ENCODE measurements at places on chromosomes 12 and 14.

GRCh38 chr12:39369756-39370155, 73.2 kb downstream of the KIF21A start:
- no peak for ATAC-seq

DNA sequence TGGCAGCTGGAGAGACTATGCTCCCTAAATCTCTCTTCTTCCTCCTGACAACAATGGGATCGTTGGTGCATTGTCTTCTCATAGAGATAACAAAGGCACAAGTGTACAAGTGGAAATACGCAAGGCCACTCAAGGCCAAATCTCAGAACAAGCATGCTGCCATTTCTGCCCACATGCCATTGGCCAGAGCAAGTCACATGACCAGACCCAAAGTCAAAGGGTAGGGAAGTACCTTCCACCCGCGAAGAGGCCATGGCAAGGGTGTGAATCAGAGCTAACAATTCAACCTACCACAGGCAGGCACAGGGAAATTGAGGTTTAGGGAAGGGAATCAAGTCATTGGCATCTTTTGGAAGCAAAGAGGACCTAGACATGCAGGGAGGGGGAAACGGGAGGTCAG, 38.5 kb upstream of the IGF1 start:
- ATAC-seq, result no peak

DNA sequence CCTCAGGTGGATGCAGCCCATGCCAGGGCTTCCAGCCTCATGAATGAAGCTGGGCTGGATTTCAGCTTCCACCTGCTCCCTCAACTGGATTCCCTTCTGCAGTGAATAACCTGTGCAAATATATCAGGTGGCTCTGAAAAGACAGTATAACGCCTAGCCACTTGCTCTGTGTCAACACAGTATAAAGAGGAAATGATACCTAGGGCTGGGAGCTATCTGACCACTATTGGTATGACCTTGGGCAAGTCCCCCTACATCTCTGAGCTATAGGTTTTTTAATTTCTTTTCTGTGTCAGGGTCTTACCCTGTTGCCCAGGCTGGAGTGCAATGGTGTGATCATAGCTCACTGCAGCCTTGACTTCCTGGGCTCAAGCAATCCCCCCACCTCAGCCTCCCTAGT, 19.8 kb downstream of the ISM2 start:
- ATAC-seq, result no peak

DNA sequence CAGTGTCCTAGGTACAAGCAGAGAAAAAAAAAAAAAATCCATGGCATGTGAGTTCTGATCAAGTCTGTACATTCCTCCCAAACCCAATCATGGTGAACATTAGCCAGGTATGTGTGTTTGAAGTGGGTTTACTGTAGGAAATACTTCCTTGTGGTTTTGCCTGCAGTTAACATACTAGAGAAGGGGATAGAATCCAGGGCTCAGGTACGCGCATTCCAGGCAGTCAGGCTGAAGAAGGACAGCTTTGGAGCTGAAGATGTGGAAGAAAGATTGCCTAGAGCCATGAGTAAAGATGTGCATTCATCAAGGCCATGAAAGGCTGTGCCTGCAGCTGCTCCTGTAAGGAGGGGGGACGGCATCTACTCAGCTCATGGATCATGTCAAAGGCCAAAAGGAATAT, 88.2 kb upstream of the NTF3 start:
- no peak for ATAC-seq

- no peak for ATAC-seq
Measured at GRCh38 chr12:94504386-94504785, 44.7 kb upstream of the CEP83 start.

- peak; percentile 54 for ATAC-seq
Measured at GRCh38 chr12:96352161-96352835, 47.9 kb downstream of the CDK17 start.

GRCh38 chr12:12171991-12172511, 94.8 kb downstream of the LRP6 start:
- ATAC-seq, result peak; percentile 96

GRCh38 chr12:109250523-109250922, 58.6 kb downstream of the FOXN4 start:
- no peak for ATAC-seq

DNA sequence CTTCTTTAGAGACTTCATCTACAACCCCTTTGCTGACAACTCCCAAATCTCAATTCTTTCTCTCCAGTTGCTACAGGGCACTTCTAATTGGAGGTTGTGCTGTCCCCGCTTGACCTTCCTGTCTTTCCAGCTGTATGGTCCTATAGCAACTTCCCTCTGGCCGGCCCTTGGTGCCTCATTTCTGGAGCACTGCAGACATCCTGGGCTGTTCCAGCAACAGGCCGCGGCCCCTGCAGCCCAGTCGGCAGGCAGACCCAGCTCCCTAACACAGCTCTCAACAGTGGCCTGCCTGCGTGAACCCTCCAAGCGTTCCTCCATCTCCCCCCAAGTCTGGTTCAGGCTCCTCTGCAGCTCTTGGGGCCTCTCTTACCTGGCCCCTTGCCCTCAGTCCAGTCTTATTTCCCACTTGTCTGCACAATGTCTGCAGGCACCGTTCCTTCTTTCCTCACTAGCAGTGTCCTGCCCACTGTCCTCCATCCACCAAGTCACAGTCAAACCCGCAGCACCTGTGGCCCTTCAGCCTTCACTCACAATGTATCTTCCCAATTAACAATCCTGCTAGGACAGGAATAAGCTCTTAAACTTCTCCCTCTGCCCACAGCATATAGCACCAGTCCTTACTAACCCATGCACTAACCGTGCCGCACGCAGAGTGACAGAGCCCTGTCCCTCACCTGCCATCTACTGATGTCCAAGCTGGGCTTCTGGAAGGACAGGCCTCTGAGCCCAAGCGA, 1.6 kb upstream of the EML1 start:
- ATAC-seq, result no peak

- peak; percentile 36 for ATAC-seq
Measured at GRCh38 chr14:73567951-73568885, 795 bp upstream of the ACOT2 start.

DNA sequence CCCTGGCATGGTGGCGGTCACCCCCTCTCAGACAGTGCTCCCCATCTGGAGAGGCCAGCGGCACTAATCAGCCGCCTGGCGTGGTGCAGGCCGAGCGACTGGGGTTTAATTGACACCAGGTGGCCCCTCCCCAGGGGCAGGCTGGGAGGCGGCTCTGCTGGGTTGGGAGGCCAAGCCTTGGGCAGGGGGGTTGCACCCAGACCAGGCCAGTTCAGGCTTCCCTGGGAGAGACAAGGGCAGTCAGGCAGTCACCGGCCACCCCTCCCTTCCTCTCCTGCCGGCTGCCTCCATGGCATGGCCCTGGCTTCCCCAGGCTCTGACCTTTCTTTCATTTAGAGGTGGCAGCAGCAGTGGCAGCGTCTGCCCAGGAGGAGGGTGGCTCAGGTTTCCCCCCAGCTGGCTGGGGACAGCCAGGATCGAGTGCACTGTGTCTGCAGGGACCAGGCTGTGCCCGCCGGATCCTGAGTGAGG, 78.1 kb upstream of the NOS1 start:
- ATAC-seq, result no peak

DNA sequence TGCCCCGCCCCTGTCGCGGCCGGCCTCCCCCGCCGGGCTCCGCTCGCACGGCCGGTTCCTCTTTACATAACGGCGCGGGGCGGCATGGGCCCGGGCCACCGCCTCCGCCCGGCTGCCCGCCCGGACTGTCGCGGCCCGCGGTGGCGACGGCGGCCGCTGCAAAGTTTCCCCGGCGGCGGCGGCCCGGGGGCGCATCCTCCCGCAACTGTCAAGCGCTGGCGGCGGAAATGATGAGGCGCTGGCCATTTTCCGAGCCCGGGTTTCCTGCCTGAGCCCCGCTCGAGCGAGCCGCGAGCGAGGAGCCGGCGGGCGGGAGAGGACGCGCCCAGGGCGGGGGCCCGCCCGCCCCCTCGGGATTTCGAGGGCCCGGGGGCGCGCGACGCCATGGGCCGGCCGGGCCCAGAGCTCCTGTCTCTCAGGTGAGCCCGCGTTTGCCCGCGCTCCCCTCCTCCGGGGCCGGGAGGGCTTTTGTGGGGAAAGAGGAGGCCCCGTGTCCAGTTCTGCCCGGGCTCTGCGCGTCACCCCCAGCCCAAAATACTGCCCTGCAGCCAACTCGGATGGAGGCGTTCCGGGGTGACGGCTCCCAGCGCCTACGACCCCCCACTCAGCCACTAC, at the start of gene SH2B3:
Gene SH2B3 (plus strand): TSS at position 65 of the 615 bp plus-strand sequence. CDS start 12,223 bp downstream, outside the sequence.
- peak; percentile 44 for ATAC-seq

DNA sequence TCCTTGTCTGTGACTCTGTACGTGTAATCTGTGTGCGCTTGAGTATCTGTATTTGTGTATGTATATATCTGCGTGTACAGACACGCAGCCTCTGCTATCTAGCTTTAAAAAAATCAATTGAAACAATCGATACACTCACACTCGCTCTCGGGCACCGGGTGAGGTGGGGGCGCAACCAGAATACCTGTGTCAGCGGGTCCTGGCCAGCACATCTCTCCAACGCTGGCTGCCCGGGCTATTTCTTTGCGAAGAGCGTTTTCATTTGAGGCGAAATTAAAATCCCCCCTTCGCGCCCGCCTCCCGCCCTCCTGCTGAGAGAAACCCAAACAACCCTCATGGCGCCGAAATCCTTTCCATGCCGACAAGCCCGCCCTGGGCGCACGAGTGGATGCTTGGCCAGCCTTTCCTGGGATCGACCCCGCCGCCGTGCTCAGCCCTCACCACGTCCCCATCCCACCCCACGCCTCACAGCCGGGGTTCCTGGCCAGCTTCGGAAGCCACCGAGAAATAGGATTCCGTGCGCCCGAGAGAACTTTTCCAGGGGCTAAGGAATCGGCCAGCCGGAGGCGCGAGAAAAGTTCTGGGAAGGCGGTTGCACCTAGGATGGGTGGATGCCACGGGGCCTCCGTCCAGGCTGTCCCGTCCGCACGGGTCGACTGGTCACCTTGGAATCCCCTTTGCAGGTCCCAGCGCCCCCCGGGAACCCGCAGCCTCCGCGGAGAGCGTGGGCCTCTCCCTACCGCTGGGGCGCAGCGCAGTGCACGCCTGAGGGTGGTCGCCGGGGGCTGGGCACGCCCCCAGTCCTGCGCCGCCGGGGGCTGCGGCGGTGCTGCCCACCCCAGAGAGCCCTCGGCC, 1.0 kb downstream of the ZDHHC22 start:
- ATAC-seq, result no peak

DNA sequence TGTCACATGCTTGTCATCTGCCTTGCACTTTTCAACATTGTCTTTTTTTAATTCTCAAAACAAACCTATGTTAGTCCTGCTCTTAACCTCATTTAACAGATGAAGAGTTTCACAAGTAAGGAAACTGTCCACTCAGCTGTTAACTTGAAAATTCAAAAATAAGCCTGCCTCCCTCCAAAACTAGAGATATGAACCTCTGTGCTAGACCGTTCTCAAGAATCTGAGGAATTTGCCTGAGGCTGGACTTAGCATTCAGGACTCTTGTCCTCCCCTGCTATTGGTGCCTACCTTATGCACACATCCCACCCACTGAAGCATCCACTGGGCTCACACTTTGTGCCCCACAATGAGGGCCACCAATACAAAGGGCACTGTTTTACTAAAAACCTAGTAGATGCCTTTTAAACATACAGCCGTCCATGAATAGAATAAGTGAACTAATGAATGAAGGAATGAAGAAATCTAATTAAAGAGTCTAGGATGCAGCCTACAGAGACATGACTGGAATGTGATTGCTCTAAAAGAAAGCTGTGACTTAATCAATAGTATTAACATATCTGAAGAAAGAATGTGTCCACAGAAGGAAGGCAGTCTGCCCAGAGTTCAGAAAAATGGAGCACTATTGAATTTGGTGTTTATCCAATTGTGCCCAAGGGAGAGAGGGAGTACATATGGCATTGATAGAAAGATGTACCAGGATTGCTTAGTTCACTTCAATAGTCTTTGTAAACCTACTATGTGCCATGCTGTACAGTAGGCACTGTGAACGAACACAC, 238.5 kb downstream of the SPTSSA start:
- no peak for ATAC-seq

DNA sequence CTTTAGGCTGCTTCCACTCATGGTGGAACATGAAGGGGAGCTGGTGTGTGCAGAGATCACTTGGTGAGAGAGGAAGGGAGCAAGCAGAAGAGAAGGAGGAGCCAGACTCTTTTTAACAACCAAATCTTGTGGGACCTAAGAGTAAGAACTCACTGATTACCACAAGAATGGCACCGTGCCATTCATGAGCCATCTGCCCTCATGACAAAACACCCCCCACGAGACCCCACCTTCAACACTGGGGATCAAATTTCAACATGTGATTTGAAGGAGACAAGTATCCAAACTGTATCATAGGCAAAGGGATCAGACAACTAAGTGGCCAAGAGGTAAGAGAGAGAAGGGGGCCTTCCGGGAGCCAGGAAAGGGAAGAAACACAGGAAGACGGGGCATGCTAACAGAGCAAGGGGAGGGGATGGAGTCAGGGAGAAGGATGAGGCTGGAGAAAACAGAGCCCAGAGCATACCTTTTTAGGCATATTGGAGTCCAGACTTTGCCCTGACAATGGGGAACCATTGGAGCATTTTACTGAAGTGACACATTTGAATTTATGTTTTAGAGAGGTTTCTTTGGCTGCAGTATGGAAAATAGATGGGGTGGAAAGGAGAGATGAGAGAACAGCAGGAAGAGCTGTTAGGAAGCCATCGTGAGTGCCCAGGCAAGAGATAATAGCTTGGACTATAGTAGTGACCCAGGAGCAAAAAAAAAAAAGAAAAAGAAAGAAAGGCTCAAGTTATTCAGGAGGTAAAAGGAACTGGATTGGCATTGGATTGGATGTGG, 204.4 kb upstream of the NUDT4 start:
- no peak for ATAC-seq

DNA sequence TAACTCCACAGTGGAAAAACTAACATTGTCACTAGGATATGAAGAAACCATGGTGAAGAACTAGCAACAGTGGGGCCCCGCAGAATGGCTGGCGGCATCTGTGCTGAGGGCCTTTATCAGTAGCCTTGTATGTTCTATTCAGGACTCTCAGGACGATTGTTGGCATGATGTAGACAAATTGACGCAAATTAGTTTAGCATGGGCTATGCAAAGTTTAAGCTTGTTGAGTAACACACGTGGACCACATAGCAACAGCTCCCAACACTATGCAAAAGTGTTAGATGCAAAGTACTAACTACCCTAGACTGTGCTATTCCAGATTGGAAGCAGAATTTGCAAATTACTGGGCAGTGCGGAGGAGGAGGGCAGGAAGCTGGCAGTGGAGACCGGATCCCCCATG, 38.2 kb upstream of the TMEM263 start:
- no peak for ATAC-seq

Measured in activated T-helper 17 cell treated with anti-CD3 and anti-CD28 coated beads, Interleukin-2, amount 50 U/mL, for 72 hours (primary cell).